ENCODE measurements at places on chromosomes 7 and 10.

DNA sequence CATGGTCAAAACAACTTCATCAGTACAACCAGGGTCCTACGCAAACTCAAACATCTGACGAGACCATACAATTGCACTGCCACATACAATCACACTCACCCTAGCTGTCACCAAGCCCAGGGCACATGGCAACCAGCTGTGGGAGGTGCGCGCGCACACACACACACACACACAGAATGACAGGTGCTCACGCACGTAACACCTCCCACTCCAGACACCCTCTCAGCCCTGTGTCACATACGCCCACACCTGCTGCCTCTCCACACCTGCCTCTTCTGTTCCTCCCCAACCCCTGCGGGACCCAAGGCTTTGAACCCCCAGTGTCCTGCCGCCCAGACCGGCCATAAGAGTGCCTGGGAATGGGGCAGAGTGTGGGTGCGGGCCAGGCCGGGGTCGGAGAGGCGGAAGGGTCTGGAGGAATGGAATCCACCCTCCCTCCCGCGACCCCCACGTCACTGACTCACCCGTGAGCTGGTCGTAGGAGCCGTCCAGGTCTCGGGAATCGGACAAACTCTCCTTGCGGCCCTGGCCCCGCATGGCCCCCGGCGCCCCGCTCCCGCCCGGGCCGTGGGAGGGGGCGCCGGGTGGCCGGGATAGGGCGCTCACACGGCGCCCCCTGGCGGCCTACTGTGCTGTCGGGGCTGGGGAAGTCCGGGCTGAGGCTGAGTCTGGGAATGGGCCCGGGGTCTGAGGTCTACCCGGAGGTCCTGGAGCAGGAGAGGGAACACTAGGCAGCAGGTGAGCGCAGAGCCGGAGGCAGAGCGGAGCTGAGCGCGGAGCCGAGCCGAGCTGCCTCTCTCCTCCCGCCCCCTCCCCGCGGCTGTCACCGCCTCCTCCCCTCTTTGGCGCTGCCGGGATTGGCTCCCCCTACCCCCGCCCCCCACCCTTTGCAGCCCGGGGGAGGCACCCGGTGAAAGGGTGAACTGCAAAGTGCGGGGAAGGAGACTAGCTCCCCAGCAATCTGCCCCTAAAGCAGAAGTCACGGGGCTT, at the start of gene KCNIP2:
KCNIP2 (minus strand) TSS at position 769 of the 990 bp plus-strand sequence; CDS start at position 537, 232 bp downstream.
- DNase-seq, result no peak

DNA sequence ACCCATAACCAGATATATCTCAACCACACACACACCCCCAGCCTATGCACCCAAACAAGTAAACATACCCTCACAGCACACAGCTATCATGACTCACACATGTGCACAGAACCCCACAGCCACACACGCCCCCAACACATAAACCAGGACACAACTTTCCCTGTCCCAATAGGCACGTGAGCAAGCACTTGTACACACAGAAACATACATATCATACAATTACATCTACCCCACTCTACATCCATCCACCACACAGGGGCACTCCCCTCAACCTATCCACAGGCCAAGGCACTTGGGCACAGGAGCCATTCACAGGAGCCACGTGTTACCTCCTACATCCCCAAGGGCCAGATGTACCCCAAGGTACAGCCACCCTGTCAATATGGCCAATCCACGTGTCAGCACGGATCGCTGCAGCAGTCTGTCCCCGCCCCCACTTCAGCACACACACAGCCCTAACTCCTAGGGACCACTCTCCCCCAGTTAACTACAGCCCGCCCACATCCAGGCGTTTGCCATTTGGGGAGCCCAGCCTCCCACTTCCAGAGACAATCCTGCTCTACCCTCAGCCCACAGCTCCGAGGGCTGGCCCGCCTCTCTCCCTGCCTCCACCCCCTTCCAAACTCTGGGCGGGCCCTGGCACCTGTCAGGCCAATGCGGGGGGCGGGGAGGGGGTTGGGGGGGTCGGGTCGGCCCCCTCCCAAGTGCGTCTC, 163.5 kb downstream of the SH3PXD2A start:
- DNase-seq, result no peak

- no peak for DNase-seq
Measured at GRCh38 chr10:44362866-44363711, 21.8 kb downstream of the CXCL12 start.

DNA sequence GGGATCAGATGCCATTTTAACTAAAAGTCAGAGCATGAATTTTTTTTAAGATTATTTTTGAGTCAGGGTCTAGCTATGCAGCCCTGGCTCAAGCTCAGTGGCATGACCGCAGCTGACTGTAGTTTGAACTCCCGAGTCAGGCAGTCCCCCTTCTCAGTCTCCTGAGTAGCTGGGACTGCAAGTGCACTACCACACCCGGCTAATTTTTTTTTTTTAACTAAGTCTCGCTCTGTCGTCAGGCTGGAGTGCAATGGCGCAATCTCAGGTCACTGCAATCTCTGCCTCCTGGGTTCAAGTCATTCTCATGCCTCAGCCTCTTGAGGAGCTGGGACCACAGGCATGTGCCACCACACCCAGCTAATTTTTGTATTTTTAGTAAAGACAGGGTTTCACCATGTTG, 7.8 kb downstream of the TAS2R41 start:
- no peak for DNase-seq

DNA sequence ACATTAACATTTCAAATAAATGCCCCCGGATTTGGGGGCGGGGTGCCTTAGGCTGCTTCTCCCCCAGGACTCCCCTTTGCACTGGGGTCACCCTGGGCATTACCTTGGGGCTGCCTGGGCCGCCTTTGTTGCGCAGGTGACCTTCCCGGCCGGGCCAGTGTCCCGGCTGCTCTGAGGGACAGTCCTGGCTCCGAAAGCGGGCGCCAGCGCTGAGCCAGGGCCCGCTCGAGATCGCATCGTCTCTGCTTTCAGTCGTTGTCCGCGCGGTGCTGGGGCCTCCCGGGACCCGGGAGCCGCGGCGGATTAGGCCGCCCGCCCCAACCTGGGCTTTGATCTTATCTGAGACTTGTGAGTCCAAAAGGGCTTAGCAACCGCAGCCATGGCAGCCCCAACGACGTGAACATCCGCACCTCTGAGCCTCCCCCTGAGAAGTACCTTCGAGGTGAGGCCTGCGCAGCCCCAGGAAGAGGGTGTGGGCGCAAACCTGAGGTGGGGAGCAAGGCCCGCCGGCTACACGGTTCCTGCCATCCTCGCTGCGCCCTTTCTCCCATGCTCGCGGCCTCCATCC, 14.8 kb upstream of the WAPL start:
- no peak for DNase-seq

DNA sequence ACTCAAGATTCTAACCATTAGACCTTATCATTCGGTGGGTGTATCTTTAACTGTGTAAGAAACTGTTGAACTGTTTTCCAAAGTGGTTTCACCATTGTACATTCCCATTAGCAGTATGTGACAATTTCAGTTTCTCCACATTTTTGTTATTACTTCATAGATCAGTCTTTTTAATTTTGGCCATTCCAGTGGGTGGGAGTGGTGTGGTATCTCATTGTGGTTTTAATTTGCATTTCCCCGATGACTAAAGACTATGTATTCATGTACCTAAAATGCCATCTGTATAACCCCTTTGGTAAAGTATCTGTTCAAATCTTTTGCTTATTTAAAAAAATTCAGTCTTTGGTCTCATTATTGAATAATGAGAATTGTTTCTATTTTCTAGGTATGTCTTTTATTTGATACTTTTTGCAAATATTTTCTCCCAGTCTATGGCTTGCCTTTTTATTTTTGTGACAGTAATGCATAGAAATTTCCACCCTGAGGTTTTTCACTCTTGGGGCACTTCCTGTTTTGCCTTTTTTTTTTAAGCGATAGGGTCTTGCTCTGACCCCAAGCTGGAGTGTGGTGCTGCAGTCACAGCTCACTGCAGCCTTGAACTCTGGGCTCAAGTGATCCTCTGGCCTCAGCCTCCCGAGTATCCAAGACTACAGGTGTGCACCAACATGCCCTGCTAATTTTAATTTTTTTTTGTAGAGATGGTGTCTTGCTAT, 141.1 kb upstream of the ITGB1 start:
- DNase-seq, result no peak

All from epithelial cell of esophagus (primary cell).